Ammon's horn (tissue), 1 donor: ENCODE measurements at places on chromosomes 7 and 10.

DNA sequence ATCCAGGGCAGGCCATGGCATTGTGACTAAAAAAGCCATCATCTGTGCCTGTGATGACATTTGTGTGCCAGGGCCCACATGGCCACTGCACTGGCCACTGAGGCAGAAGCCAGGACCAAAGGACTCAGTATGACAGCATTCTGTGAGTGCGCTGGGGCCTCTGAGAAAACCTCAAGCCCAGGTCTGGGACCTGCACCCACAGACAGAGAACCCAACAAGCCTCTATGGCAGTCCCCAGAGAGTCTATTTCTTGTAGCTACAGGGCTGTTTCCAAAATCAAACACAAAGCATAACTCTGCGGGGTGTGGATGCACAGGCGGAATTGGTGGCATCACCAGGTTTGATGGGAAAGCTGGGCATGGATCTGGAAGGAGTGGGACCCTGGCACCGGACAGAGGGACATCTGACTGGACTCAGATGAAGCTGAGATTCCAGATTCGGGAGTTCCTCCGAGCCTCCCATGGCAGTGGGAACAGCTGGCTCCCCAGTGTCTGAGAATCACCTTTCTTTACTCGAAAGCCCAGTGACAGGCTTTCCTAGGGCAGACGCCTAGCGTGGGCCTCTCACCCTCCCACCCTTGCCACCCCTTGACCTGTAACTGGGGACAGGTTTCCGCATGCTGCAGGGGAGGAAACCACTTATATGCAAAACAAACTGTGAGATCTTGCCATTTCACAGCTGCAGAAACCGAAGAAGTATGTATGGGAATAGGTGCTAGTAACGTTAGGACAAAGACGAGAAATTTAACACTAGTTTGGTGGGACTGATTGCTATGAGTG lies 70.6 kb upstream of the RHEB start:
- no peak for DNase-seq

DNA sequence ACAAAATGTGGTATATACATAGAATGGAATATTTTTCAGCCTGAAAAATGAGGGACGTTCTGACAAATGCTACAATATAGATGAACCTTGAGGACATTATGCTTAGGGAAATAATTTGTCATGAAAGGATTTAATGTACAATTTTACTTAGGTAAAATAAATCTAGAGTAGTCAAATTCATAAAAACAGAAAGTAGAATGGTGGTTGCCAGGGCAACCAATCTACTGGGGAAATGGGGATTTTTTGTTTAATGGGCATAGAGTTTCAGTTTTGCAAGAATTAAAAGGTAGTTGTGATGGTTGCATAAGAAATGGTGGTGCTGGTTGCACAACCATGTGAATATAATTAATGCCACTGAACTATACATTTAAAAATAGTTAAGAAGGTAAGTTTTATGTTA lies 296.0 kb upstream of the SP4 start:
- no peak for DNase-seq

DNA sequence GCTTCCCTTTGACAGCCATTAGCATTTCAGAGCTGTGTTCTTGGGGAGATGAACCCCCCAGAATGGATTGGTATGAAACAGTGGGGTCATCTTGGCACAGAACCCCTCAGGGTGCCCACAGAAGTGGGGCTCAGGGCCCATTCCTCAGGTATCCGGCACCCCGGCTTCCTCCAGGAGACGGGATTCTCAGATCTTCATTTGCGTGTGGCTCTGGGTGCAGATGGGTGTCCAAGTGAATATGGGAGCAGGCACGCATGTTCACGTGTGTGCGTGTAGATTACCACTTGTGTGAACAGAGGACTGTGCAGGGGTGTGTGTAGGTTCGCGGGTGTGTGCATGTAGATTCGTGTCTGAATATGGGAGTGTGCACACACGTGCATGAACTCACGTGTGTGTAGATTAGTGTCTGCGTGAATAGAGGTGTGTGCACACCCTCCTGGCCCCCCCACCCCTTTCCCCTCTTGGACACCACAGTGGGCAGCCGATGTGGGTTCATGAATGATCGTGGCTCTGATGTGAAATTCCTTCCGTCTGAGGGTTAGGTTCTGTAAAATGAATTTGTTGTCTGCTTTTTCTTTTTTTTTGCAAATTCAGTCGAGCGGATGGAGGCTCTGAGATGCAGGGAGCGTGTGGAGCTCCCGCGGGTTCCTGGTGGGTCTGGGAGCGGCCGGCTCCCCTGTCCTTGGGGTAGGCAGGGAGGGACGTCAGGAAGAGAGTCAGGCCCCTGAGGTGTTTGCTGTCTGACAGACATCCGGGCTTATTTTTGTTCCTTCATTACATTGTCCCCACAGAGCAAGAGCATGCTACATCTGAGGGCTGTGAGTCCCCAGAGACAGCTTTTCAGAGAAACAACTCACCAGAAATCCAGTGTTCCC lies 7.4 kb downstream of the ELFN1 start:
- no peak for DNase-seq

- DNase-seq, result no peak
These were observed 9.5 kb downstream of the SLC13A1 start for GRCh38 chr7:123190109-123190831.

GRCh38 chr7:73437621-73438416 lies 4.2 kb downstream of the FZD9 start:
- DNase-seq, result no peak

DNA sequence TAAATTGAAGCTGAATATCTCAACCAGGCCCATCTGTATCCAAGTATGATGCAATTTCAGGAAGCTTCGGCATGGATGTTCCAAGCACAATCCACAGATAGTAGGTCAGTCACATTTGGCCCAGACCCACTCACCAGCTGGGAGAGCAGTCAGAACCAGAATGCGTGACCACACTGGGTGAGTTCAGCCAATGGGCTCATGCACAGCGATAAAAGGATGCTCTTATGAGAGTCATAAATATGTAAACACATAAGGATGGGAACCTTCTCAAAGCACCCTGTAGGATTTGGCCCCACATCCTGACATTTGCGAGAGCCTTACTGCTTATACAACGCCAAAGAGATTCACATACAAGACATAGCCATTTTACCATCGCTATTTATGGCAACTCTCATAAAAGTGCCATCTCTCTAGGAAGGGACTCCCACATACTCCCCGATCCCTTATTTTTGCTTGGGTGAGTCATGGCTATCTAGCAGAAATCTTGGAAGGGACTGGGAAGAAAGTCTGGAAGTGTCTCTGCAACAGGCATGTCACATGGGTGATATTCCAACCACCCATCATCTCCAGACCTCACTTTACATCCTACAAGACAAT lies 3.0 kb downstream of the AFAP1L2 start:
- DNase-seq, result peak; percentile 46

- no peak for DNase-seq
These were observed 233.7 kb downstream of the PTPRN2 start for GRCh38 chr7:158353606-158354570.

GRCh38 chr10:104881740-104882139 lies 240.7 kb downstream of the SORCS3 start:
- no peak for DNase-seq

DNA sequence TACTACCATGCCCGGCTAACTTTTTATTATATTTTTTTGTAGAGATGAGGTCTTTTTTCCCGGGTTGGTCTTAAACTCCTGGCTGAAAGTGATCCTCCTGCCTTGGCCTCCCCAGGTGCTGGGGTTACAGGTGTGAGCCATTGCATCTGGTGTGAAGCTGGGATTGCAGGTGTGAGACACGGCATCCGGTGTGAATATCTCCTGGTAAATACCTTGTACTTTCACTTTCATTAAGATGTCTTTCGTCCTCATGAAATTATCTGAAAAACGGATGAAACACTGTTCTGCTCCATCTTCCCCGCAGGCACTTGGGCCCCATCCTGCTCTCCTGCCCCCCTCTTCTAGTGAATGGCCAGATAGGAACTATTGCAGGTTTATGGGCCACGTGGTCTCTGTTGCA lies 60.1 kb upstream of the CCZ1B start:
- no peak for DNase-seq

GRCh38 chr7:102991540-102992214 lies 78.9 kb downstream of the LRRC17 start:
- DNase-seq, result peak; percentile 15

DNA sequence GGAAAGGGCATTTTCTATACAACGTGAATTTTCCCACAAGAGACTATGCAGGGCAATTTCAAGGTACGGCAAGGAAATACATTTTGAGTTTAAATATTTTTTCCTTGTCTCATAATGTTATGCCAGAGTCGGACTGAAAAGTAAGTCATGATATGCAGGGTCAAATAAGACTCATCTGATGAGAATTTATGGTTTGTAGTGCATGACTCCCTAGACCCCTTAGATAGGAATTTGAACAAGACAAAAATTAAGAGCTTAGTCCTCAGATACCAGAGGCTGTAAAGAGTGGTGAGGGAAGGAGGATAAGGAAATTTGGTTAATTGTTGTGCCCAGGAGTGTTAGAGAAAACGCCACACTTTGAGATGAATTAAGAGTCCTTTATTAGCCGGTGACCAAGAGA lies 616.6 kb downstream of the XPNPEP1 start:
- no peak for DNase-seq

- no peak for DNase-seq
These were observed 573.4 kb upstream of the CNTNAP2 start for GRCh38 chr7:145543242-145543641.

DNA sequence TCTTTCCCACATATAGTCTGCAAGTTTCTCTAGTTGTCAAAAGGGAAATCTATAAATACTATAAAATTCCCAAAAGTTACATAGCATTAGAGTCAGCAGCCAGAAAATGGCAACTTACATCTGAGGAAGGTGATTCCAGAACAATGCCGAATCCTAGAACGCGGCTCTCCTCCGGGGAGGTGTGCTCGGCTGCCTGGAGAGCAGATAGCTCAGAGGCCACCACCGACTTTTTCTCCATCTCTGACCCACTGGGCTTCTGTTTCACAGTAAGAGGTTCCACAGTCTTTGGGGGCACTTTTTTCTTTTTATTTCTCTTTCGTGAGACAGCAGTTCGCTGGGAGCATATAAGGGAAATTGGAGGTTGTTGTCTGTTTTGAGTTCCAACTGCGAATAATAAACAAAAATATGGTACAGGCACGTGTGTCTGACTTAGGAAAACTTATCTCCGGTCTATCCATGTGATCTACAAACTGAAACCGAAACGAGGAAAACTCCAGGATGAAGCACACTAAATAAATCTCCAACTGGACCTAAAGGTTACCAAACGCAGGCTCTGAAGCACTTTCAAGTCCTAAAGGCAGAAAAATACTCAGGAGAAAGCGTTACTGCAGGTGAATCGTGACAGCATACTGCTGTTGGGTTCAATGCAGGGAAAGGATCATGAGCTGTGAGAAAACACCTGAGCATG lies 36.2 kb downstream of the BEND7 start:
- DNase-seq, result no peak

- DNase-seq, result no peak
These were observed 20.3 kb downstream of the PLAC9 start for GRCh38 chr10:80152820-80153219.

- no peak for DNase-seq
These were observed 17.9 kb upstream of the ASZ1 start for GRCh38 chr7:117445206-117445605.

DNA sequence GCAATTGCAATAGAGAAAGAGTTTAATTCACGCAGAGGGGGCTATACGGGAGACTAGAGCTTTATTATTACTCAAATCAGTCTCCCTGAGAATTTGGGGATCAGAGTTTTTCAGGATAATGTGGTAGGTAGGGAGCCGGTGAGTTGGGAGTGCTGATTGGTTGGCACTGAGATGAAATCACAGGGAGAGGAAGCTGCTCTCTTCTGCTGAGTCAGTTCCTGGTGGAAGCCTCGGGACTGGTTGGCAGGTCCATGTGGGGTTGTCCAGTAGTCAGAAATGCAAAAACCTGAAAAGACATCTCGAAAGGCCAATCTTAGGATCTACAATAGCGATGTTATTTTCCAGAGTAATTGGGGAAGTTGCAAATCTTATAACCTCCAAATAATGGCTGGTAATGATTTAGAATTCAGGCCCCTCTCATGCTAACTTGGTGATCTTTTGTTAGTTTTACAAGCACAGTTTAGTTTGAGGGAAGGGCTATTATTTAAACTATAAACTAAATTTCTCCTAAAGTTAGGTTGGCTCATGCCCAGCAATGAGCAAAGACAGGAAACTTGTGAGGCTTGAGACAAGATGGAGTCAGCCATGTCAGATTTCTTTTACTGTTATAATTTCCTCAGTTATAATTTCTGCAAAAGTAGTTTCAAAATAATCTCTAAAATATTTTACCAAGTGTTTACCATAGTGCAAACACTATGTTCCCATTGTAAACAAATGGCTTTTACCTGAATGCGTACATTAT lies 39.4 kb upstream of the SLC25A13 start:
- no peak for DNase-seq

- no peak for DNase-seq
These were observed 7.4 kb upstream of the MALRD1 start for GRCh38 chr10:19041171-19041570.

DNA sequence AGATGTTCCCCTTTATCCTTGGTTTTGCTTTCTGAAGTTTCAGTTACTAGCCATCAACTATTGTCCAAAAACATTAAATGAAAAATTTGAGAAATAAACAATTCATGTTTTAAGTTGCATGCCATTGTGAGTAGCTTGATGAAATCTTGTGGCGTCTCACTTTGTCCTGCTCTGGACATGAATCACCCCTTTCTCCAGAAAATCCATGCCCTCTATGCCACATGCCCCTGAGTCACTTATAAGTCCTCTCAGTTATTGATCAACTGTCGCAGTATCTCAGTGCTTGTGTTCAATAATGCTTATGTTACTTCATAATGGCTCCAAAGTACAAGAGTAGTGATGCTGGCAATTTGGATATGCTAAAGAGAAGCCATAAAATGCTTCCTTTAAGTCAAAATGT lies 208.0 kb upstream of the FERD3L start:
- no peak for DNase-seq

DNA sequence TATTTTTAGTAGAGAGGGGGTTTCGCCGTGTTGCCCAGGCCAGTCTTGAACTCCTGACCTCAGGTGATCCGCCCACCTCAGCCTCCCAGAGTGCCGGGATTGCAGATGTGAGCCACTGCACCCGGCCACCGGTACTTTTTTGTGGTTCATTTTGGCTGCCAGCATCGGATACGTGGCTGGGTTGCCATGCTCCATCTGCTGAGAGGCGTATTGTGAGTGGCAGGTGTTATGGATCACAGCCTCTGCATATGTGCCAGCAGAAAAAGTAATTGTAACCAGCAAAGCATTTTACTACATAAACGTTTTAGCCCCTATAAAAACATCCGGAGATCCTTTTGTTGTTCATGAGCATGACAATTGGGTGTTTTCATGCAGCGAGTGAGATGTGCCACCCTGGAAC lies 7.1 kb downstream of the FOXK1 start:
- DNase-seq, result no peak

DNA sequence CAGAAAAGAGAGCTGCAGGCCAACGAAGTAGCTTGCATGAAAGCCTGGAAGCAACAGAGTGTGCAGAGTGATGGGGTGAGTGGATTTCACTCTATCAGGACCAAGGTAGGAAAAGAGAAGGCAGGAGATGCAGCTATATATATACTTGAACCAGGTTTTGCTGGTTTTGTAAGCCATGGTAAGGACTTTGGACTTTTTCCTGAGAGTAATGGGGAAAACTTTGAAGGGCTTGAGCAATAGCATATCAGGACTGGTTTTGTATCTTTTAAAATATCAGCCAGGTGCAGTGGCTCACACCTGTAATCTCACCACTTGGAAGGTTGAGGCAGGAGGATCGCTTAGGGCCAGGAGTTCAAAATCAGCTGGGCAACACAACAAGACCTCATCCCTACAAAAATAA lies 120.6 kb upstream of the NRP1 start:
- no peak for DNase-seq

GRCh38 chr7:3109311-3109915 lies 65.7 kb upstream of the CARD11 start:
- no peak for DNase-seq
